Esophagus muscularis mucosa (tissue), 4 donors: ENCODE measurements at places on chromosomes 16 and 17. TPM values are rescaled to one million over a fixed set of nuclear protein-coding genes. Genes with fewer than 3 reads are reported as not detected.

DNA sequence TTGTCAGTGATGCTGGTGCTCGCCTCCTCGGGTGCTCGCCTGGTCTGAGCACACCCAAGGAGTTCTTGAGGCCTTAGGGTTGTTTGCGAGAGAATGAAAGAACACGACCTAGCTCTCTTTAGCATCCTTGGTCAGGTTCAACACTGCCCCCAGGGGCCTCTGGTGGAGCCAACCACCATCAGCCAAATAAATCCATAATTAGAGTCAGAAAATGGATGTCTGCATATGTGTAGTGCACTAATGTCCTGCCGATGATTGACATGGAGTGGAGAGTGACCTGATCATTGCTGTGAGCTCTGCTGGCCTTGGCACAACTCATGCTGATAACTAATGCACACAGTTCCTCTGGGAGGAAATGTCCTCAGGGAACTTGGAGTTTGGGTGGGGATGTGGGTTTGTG is 8.2 kb upstream of the STH start:
- no peak for DNase-seq
- H3K4me3 ChIP-seq = no peak overlapping the region
- no peaks in the 10 kb centered on the region for H3K4me1 ChIP-seq
- H3K27me3 ChIP-seq = no peaks in the 10 kb centered on the region
- H3K36me3 ChIP-seq = no peaks in the 10 kb centered on the region

DNA sequence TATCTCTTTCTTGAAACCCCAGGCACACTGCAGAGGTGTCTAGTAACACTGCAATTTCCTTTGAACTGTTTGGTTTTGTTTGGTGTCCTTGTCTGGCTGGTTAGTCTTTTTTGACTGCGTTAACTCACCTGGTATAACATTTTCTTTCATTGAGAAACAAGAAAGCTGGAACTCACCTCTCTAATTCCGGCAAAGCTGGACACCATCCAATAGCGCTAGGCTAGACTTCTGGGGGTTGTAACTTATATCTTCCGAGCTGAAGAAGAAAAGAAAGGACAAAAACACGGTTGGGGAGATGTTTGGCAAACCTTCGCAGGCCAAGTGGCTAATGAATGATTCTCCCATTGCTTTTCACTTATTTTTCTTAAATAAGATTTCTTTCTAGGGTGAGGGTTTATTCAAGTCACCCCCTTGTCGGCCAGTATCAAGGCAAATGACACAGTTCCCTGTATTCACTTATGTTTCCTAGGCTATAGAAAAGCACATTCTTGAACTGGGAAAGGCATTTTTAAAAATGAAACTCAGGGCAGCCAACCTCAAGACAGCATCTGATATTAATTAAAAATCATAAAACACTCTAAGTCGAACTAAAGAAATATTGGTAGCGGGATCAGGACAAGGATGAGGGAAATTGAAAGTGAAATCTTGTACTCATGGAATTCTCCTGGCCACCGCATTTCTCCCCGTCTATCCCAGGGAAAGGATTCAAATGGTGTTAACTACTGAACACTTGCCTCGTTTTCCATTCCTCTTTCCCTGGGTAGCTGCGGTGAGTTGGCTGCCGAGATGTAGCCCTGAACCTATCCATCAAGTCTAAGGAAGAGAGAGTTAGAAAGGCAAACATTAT is 95.9 kb upstream of the ZFHX3 start:
- H3K4me1 ChIP-seq = no peaks in the 10 kb centered on the region
- no peak for DNase-seq
- H3K27ac ChIP-seq = peak overlapping the region; percentile 53
- H3K27me3 ChIP-seq = no peaks in the 10 kb centered on the region
- H3K4me3 ChIP-seq = peak overlapping the region; percentile 46

DNA sequence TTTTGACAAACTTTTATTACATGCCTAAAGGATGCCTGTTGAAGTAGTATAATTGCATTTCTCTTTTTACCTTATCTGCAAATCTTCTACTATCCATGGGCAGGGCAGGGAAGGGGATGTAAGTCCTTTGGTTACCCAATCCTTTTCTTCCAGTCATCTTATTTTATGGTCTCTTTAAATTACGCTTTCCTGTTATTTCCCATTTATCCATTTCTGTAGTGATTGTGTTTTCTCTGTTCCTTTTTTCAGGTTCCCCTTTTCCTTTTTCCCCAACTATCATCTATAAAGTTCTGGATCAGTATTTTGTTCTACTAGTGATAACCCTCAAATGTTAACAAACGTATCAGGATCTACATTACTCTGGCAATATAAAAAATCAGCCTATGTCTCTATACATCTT is 3.3 kb upstream of the ABCA9 start:
- no peak overlapping the region for H3K4me3 ChIP-seq
- H3K36me3 ChIP-seq = no peaks in the 10 kb centered on the region
- no peak overlapping the region for H3K27ac ChIP-seq

GRCh38 chr17:64774888-64775540 is 112.9 kb upstream of the SMURF2 start:
- H3K27me3 ChIP-seq = peaks cover 10% of the 10 kb centered on the region
- H3K27ac ChIP-seq = no peak overlapping the region
- DNase-seq = no peak
- H3K4me3 ChIP-seq = no peak overlapping the region

Gene IST1
- total RNA-seq = 173 TPM

Gene DLX3
- 0.32 TPM for total RNA-seq

Gene CACNA1G
- 0.50 TPM for total RNA-seq
